ENCODE measurements at places on chromosomes 11 and 22.

DNA sequence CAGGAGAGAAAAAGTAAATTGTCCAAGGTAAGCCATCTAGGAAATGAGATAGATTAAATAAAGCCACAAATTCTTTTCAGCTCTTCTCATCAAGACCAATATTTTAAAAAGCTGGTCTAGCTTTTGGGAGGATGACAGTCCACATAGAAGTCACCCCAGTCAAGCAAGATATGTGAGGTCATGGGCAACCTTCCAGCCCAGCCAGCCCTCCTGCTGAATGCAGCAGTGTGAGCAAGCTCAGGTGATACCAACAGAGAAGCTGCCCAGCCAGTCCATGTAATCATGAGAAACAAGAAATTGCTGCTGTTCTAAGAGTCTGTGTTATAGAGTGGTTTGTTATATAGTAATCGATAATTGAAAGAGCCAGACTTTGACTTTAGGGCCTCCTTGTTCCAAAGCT lies 28.7 kb downstream of the KCNE3 start:
- DNase-seq: no peak

DNA sequence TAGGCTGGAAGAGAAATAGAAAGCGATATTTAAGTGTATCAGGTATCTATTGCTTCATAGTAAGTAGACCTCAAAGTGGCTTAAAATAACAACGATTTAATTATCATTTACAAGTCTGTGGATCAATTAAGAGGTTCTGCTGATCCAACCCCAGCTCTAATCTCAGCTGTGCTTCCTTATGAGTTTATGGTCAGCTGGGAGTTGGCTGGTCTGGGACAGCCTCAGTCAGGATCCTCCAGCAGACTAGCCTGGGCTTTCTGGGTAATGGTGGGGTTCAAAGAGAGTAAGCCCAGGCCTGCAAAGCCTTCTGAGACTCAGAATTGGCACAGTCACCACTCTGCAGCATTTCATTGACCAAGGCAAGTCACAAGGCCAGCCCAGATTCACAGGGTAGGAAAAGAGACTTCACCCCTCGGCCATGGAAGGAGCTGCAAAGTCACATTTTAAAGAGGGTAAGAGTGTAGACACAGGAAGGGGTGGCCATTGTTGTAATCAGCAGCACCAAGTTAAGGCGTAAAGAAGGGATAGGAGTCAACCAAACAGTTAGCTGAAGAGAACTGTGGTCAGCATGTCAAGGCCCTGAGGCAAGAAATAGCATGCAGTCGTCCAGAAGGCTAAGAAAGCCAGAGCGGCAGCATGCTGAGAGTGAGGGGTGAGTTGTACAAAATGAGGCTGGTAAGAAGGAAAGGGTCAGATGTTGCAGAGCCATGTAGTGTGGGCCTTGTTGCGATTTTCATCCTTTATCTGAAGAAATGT lies 168.2 kb downstream of the ETS1 start:
- no peak for DNase-seq

DNA sequence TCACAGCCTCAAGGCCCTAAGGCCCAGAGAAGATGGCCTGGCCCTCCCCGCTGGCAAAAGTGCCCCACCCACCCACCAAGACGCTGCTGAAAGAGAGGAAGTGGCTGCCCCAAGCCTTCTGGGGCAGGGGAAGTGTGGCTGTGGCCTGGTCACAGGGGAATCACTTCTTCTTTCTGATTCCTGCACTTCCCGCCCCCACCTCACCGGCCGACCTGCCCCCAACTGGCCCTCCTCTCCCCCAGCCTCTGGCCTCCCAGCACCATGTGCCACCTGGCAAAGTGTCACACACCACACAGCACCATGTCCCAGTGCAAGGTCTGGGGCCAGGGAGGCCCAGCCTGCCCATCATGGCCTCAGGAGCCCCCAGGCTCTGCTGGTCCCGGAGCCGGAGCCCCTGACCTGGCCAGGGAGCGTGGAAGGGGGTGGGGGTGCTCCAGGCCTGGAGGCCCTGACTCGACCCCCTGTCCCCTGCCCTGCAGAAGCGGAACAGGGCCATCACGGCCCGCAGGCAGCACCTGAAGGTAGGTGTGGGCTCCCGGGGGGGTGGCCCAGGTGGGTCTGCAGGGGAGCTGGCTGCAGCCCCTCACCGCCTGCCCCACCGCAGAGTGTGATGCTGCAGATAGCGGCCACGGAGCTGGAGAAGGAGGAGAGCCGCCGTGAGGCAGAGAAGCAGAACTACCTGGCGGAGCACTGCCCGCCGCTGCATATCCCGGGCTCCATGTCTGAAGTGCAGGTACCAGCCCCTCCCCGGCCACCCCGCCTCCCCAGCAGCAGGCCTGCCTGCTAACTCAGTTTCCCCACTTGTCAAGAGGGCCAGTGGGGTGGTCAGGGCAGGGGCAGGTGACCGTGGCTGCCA lies 1.4 kb downstream of the TNNI2 start:
- DNase-seq: peak; percentile 87

DNA sequence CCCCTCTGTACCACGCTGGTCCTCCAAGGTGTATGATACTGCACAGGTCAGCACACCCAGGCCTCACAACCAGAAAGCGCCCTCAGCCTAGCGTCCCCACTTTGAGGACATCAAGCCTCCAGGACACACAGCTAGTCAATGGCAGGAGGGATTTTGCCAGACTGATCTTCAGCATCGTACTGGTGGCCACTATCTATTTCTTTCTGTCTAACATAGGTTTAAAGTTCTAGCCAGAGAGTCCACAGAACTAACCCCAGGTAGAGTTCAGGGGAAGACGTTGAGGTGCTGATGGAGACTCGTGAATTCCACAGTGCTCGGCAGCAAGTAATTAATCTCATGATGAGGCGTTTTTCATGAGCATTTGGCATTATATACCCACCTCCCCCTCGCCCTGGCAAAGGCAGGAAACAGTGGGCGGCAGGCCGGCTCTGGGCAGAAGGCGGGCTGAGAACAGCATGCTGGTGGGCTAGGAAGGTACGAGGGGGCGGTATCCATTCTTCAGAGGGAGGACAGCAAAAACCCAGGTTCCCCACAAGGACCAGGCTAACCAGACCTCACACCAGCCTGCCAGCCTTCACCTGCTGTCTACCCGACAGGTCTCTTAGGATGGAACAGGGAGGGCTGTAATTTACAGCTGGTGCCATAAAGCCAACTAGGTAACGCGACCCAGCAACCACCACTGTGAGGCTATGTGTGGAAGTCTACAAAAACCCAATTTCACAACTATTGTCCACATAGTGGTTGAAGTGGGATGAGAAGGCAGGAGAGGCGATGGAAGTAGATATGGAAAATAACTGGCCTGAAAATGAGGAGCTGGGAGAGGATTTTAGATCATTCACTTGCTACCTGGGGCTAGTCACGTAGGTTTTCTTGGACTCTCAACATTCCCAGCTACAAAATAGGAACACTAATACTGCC lies 18.5 kb downstream of the MYH9 start:
- no peak for DNase-seq

GRCh38 chr11:86372586-86372985 lies 2.1 kb upstream of the CCDC81 start:
- no peak for DNase-seq

DNA sequence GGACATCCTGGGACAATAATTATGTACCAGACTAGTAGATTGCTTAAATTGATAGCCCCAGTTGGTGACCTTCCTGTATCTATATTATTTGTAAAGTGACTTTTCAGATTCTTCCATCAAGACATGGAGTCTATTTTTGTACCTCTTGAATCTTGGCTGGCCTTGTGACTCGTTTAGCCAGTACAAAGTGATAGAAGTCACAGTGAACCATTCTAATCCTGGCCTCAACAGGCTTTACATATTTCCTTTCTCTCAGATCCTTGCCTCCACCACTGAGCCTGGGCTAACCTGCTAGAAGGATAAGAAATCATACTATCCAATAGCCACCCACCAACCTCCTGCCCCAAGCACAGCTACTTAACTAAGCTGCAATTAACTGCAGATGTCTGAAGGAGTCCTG lies 37.5 kb upstream of the SLC6A5 start:
- no peak for DNase-seq

GRCh38 chr22:39153220-39153717 lies 789 bp upstream of the CBX7 start:
- DNase-seq: no peak

DNA sequence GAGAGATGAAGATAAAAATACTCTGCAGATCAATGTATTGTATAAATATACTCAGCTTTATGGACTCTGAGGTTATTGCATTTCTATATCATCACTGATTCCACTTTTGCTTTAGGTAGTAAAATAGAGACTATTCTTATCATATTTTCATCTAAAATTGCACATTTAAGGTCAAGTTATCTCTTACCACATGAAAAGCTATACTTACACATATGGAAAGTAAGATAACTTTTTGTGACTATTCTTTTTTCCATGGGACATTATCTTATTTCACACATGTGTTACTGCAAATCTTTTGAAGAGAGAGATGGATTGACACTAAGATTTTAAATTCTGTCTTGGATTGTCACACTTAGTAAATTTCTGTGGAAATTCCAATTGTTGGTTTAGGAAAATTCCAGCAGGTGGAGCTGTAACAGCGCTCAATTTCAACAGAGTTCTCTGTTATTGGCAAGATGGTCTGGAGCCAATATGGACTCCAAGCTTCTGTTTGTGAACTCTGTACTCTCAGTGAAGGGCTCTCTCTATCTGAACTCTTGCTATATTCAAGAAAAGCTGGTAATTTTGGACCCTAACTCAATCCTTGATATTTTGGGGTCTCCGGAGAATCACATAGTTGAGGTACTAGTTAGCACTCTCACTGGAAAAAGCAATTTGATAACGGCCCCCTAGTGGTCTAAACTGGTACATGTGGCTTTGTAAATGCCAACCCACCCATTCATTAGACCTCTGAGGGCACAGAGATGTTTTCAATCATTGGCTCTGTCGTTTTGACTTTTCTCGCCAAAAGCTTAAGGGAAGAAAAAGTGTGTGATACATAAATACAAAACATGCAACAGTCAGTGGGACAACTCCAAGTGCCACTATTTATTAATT lies 429.7 kb downstream of the ETS1 start:
- DNase-seq: peak; percentile 55

GRCh38 chr11:61797263-61797944 lies 4.7 kb downstream of the FEN1 start:
- DNase-seq: peak; percentile 69

DNA sequence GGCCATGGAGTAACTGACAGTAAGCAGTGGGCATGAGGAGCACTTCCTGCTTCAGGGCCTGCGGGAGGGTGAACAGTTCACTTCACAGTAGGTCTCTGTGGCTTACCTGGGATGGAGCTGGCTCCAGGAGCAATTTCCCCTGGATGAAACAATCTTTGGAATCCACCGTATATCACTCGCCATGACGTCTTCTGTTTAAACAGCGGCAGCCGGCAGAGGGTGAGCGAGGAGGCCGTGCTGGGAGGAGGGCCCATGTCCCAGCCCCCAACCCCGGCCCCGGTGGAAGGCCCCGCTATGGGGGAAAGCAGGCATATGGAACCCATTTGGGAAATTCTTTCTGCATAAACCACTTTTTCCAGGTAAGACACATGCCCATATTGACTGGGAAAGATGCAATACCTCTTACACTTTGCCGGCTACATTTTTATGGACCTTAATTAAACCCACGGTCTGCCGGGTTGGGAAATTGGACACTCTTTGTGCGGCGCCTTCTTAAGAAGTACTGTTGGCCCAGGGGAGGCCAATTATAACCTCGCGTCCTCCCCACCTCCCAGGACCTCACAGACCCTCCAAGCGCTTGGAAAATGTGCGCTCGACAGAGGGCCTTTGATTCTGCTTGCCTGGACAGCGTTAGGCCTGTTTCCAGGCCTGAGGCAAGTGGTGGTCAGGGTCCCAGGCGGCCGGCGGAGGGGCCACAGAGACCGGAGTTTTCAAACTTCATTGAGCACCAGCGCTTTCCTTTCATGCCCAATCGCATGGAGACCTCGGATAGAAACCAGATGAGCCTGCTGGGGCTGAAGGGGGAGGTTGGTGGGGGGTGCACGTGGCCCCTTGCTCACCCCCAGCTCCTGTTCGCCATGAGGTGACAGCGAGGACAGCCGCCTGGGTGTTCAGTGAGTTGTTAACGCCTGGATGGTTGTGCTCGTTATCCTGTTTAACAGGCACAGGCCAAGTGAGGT lies 40.4 kb downstream of the SMIM38 start:
- DNase-seq: no peak

- no peak for DNase-seq
These were observed 10.7 kb upstream of the MS4A6E start for GRCh38 chr11:60316317-60316716.

GRCh38 chr11:115247361-115247760 lies 256.9 kb downstream of the CADM1 start:
- DNase-seq: no peak

DNA sequence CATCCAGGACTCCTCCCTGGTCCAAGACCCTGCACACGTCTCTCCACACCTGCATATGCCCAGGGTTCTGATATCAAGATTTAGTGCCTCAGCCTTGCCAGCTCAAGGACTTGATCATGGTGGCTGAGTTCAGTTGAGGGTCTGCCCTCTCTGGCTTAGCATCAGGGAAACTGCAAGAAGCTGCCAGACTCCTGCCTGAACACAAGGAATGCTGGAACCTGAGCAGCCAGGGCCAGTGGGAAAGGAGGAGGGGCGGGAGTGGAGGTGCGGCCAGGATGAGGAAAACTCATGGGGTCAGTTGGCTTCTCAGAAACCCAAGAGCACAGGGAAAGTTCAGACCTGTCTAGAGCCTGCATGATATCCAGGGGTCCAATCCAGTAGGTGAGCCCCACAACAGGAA lies 546.1 kb downstream of the BUD13 start:
- no peak for DNase-seq

DNA sequence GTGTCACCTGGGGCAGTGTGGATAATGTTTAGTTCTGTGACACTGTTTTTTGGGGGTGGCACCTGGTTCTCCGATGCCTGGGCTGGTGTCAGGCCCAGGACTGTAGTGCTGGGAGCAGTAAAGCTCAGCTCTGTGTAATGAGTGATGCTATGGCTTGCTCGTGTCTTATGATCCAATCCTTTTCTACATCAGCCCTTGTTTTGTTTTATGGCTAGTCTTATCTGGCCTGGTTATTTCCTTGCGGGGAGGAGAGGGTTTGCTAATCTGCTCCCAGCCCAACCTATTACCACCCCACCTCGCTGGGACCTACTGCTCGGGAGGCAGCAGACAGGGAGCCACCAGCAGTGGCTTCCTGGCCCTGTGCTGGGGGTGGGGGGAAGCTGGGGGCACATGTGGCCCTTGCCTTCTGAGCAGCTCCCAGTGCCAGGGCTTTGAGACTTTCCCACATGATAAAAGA lies 35.0 kb upstream of the TPBGL start:
- no peak for DNase-seq

GRCh38 chr11:17724020-17724908 lies 4.9 kb downstream of the MYOD1 start:
- no peak for DNase-seq
